ENCODE measurements at places on chromosomes 16 and 17.

DNA sequence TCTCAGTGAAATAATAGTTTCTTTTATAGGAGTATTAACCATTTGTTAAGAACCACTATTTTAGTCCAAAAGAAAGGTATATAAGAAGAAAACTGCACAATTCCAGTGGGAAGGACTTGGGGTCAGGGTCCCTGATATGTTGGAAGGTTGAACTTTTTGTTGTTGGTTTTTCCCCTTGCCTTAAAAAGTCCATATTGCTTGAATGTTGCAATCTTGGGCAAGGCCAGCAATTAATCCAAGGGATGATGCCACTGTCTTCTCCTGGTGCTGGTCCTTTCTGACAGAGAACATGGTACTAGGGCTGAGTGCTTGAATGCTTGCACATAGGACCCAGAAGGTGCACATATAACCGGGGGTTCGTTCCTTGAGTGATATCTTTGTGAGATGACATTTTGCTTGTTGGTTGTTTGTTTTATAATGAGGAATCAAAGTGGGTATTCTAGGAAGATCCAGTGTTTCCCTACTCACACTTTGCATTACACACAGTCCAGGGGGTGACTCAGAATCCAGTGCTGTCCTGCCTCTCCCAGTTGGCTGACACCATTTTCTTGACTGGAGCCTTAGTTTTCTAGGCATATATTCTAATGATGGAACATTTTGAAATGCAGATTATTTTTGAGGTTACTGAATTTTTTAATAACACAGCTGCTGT is 54.9 kb downstream of the SIAH1 start:
- no peak for DNase-seq

DNA sequence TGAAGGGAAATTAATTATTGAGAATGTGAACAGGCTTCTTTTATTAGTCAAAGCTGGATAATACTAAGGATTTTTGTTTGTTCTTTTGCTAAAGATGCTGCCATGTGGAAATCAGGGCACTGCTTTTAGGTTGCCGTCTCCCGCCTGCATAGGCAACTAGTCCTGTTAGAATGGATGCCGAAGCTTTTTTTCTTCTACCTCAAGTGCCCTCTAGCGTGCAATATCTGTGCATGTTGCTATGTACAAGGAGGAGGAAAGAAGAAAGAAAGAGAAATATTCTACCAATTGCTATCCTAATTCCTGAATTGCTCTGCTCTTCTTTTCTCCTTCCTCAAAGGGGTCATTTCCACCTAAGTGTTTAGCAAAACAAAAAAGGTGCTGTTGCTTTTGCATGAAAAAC is 5.2 kb upstream of the CDH8 start:
- DNase-seq: no peak

DNA sequence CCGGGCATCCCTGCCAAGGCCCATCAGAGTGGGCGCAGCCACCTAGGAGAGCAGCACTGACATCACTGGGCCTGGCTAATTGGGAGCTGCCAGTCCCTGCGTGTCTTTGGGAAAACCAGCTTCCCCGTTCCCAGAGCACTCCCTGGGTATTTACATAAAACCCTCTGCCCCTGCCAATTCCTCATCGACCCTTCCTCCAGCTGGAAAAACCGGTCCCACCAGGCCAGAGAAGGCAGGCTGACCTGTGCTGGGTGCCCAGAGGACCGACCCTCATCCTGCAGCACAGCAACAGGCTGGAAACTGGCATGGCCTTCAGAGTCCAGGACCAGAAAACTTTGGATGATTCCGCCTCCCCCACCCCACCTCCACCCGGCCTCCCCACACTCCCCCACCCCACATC is 8.2 kb upstream of the FOXN1 start:
- DNase-seq: no peak

DNA sequence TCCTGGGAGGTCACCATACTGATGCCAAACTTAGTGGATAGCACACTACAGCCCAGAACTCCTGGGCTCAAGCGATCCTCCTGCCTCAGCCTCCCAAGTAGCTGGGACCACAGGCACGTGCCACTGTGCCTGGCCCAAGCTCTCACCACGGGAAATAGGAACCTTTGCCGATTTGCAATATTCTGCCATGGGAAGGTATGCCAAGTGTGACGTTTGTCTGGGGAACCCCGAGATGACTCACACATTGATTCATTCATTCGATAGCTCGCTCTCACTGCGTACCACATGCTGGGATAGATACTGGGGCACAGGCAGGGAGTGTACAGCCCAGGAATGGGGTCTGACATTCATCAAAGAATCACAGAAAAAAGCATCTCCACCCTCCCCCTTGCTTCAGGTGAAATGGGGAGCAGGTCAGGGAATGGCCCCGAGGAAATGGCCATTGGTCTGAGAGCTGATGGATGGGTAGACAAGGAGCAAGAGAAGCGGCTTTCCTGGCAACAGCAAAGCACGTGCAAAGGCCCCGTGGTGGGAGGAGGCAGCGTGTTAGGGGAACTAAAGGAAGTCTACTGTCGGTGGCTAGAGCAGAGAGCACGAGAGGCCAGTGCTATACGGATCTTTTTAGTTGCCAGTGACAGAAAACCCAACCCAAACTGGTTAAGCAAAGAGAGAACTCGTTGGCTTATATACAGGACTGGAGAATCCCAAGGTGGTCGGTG is 44.1 kb downstream of the DNAH17 start:
- DNase-seq: no peak

GRCh38 chr17:4488989-4489595 is 9.6 kb upstream of the SPNS2 start:
- DNase-seq: no peak

- DNase-seq: no peak
These were observed 21.2 kb upstream of the ITGA3 start for GRCh38 chr17:50034498-50035364.

Data from coronary artery (tissue), 2 donors.